ENCODE measurements at places on chromosomes 7 and 10.
A peak's percentile ranks its signal among the peaks of the same experiment; 100 is the strongest.

GRCh38 chr10:113494761-113495160, 58.1 kb upstream of the HABP2 start:
- DNase-seq, result no peak

- no peak for DNase-seq
Observed at GRCh38 chr7:74059681-74060588, 23.7 kb upstream of the LIMK1 start.

- DNase-seq, result no peak
Observed at GRCh38 chr7:93315896-93316295, 83.7 kb downstream of the VPS50 start.

DNA sequence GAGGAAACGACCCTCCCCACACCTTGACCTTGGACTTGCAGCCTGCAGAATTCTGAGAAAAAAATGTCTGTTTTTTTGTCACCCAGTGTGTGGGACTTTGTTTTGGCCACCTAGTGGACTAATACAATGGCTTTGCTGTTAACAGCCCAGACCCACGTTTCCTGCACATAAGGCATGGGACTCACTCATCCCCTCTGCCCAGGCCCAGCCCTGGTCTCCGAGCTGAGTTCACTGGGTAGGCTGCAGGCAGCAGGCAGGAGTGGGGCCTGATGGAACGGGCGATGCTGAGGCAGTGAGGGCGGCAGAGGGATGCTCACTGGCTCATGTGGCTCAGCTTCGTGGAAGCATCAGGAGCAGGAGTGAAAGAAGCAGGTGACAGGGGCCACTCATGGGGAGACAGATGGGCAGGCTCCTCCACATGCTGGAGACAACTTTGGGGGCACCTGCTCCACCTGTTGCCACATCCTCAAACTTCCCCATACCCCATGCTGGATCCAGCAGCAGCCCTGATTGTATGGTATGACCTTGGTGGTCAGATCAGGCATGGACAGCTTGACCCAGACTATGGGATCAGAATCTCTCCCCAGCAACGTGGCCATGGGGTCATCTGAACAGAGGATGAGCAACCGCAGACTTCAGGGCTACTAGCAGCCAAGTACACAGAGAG, 65.8 kb upstream of the ANTXRL start:
- no peak for DNase-seq

DNA sequence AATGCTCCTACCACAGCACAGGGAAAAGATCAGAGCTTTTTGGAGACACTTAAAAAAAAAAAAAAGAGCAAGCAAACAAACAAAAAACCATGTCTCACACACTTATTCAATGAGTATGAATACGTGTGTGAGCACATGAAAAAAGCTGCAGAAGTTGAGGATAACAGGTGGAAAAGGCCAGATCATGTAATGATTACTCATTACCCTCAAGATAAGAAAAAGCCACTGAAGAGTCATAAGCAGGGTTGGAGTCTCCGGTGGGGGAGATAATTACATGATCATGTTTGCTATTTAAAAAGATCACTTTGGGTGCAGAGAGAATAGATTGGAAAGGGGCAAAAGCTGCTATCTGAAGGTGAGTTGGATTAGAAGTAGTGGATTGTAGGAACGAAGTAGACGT, 77.0 kb downstream of the POU6F2 start:
- no peak for DNase-seq

DNA sequence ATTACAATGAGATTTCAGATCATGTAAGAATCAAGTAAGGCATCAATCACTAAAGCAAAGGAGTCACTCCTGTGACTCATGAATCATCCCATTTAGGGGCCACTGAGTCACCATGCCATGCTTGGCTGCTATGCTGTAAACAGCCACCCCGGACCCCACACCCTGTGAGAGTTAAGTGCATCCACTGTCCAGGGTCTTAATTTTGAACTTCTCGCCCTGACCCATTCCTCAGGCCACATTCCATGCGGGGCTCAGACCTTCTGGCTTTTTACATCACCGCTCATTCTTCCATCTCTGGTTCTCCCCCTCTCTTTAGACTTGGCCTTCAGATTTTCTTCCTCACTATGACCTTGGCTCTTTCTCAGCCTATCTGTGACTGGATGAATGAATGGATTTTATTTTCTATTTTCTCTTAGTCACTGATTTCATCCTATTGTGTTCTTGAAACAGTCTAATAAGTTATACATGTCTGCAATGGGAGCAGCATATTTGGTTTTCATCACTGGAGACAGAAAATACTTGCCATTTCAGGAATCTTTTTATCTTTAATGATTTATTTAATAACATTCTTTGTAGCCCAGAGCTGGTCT, 239.6 kb downstream of the SKIDA1 start:
- no peak for DNase-seq

GRCh38 chr10:125928928-125929585, 32.7 kb downstream of the FANK1 start:
- no peak for DNase-seq

- DNase-seq, result no peak
Observed at GRCh38 chr10:35600193-35600592, 4.9 kb upstream of the GJD4 start.

DNA sequence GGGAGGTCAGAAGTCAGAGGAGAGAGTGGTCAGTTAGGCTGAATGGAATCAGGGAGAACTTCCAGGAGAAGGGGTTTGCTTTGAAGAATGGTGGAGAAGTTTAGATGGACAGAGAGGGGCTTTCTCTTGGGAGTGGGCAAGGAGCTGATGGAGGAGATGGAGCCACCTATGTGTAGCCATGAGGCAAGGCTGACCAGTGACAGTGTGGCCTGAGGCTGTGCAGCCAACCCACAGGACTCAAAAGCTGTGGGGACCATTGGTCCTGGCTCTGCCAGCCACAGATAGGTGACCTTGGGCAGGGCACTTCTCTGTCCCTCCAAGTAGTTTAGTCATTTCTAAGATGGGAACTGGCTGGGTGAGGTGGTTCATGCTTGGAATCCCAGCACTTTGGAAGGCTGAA, 18.7 kb downstream of the NEURL1 start:
- no peak for DNase-seq

DNA sequence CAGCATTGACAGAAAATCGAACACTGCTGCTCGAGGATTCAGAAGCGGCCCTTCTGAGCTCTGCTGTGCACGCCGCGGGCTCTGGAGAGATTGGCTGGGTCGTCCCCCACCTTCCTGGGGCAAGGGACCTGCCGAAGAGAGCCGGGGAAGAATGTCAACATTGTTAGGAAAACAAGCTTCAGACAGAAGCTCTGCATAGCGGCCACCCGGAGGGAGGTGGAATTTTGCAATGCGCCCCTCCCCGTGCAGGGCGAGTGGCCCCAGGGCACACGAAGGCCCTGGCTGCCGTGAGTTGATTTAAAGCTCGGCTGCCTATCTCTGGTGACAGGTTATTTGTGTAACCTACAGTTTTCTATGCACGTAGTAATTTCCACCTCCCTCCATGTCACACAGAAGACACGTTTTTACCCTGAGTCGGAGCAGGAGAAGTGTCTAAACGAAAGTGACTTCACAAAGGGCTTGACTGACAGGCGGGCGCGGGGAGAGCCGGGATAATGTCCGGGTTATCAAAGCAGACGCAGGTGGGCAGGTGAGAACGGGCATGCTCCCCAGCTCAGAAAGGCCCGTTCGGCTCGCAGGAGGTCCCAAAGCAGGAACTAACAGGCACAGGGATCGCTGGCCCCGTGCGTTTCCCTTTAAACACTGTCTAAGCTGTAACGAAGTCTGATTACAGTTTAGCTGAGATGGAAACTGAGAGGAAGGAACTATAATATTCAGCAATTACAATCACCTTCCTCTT, 84.6 kb downstream of the PDGFA start:
- no peak for DNase-seq

DNA sequence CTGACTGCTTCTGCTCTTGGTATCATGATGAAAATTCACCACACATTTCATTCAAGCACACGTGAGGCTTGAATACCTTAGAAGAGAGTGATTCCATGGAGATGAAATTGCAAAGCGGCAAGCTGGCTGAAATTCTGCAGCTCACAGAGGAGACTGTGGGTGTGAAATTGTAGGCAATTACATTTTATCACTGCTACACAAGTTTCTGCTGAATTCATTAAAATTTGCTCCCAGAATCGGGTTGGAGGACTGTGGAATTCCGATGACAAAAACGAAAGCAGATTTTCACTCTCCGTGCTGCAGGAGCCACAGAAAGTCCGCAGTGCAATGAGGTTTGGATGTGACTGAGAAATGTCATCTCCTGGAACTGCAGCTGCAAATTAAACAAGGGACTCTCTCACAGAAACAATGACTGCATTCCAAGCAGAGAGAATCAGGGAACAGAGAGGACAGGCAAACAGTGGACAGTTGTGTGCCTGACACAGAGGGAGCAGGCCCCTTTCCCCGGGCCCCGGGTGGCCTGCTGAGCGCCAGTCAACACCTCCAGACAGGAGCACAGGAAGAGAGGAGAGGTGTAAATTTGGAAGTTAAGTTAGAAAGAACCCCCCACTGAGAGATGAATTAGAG, 109.1 kb downstream of the C10orf90 start:
- DNase-seq, result peak; percentile 63

DNA sequence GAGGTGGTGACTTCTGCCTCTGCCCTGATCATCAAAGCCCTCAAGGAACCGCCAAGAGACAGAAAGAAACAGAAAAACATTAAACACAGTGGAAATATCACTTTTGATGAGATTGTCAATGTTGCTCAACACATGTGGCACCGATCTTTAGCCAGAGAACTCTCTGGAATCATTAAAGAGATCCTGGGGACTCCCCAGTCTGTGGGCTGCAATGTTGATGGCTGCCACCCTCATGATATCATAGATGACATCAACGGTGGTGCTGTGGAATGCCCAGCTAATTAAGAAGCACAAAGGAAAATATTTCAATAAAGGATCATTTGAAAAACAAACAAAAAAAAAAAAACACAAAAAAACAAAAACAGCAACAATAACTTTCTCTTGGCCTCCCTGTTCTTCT, 59.5 kb upstream of the TOMM7 start:
- no peak for DNase-seq

- DNase-seq, result no peak
Observed at GRCh38 chr7:82430500-82431465, 12.8 kb downstream of the CACNA2D1 start.

DNA sequence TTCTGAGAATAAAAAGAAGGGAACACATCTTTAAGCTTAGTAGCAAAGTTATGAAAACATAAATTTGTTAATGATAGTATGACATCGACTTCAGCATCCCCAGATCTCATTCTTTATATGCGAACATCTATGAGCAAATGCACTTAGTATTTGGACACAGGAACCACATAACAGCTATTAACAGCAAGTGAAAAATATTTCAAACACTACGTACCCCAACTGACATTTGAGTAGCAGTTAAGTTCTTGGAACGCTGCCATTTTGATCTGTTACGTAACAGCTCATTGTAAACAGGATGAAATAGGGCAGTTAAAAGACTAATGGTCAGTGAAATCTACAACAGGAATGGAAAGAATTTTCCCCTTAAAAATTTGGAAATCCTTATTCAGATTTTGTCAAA, 428.9 kb downstream of the TNS3 start:
- no peak for DNase-seq

DNA sequence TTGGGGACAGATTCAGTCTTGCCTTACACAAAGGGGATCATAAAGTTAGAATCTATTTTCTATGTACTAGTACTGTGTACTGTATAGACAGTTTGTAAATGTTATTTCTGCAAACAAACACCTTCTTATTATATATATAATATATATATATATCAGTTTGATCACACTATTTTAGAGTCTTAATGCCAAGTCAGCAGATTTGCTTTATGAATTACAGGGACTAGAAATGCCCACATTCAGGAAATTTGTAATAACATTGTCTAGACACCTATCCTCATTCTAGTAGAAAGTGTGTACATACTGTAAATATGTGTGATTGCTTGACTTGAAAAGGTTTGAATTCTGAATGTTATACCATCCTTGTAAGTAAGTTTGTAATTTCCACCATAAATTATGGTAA, 111.2 kb downstream of the NSUN6 start:
- DNase-seq, result no peak

- no peak for DNase-seq
Observed at GRCh38 chr7:30713392-30713791, 31.1 kb upstream of the CRHR2 start.

DNA sequence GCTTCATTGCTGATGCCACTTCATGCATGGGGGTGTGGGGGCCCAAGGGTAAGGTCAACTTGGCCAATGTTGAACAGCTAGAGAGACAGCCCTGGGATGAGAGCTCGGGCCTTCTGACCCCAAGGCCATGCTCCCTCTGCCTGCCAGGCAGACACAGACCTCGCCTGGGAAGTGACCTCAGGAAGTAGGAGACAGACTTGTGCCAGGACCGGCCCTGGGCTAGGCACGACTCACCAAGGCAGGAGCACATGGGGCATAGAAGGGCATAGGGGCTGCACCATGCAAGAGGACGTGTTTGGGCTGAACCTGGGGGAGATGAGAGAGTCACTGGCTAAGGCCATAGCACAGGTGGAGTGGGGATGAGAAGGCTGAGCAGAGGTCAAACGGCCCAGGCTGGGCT, 27.1 kb downstream of the ZCCHC24 start:
- no peak for DNase-seq

DNA sequence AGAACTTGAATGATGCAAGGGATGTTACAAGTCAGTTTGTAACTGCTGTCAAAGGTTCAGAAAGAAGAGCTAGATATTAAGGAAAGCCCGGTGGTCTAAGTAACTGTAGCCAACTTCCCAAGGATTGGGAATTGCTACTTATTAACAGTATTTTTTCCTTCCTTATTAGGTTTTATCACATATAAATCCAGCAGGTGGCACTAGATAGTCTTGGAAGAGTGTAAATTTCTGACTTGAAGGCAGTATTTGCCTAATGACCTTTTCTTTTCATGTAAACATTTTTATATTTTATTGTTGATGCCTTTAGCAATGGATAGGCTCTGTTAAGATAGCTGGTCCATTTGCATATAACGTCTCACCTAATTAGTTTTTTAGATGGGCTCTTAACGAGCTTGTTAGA, 51.2 kb downstream of the ANLN start:
- DNase-seq, result no peak

DNA sequence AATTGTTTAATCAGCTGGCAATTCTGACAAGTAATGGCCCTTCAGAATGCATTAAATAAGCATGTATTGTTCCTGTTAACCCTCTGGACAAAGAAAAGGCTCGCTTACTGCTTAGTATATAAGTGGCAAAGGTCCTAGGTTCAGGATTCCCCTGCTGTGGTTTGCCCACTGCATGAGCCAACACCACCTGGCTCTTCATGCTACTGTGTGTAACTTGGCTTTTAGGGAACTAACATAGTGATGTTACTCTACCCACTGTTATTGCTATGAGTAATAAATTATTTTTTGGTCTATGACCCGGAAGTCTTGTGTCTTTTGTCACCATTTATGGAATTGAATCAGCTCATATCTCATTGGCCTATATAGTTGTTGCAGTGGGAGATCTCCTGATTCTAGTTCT, 791.7 kb upstream of the PHF14 start:
- DNase-seq, result no peak

DNA sequence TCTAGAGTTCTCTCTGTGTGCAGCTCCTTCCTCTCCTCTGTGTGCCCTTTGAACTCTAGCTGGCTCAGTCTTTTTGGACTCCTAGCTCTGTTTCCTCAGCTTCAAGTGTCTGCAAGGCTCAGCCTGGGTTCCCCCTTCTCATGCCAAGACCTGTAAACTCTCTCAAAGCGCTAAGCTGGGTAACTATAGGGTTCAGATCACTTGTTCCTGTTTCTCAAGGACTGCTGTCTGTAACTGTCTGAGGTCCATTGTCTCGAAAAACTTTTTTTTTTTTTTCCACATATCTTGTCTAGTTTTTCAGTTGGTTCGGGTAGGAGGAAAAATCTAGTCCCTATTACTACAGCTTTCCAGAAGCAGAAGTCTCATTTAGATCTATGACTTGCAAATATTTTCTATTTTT, 46.6 kb upstream of the PPP1R17 start:
- no peak for DNase-seq

GRCh38 chr10:13049774-13050420, 48.4 kb upstream of the CCDC3 start:
- no peak for DNase-seq
